ENCODE measurements at places on chromosomes 2 and 18.

- no peak for DNase-seq
These were observed 12.1 kb upstream of the NOSTRIN start for GRCh38 chr2:168790226-168790902.

GRCh38 chr18:72878143-72878542 is 10.4 kb upstream of the NETO1 start:
- no peak for DNase-seq

GRCh38 chr2:151161821-151162551 is 99.7 kb downstream of the RBM43 start:
- DNase-seq, result no peak

DNA sequence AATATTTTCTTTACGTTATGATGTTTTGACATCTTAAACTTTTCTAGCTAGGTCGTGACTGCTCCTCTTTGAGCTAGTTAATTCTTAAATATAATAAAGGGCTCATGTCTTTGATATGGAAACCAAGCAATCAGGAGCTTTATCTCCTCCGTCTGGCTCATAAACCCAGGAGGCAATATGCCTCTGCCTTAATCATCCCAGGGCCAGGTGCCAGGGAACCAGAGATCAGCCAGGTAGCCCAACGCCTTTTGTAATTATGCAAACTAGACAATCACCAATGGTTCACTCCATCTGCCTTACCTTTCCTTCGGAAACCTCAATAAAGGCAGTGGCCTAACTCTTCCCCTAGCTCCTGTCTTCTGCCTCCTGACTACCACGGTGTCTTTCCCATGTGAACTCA is 213.7 kb downstream of the KCNJ3 start:
- DNase-seq, result no peak

DNA sequence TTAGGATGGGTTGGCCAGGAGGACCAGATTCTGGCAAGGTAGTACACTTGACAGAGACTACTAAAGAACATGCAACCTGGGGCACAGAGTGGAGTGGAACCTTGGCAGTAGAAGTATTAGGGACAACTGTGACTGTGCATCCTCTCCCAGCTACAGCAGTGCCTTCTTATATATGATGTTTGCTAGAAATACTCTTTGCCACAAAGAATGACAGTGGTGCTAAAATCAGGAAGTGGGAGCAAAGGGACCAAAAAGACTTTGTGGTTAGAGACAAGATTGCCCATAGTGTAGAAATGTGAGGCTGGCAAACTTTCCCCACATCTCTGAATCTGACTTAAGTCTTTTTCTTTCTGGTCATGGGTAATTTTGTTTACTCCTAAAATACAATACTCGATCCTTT is 9.4 kb upstream of the SLC38A11 start:
- no peak for DNase-seq

- DNase-seq, result peak; percentile 56
These were observed 172 bp downstream of the PRKD3 start for GRCh38 chr2:37324536-37324785.

DNA sequence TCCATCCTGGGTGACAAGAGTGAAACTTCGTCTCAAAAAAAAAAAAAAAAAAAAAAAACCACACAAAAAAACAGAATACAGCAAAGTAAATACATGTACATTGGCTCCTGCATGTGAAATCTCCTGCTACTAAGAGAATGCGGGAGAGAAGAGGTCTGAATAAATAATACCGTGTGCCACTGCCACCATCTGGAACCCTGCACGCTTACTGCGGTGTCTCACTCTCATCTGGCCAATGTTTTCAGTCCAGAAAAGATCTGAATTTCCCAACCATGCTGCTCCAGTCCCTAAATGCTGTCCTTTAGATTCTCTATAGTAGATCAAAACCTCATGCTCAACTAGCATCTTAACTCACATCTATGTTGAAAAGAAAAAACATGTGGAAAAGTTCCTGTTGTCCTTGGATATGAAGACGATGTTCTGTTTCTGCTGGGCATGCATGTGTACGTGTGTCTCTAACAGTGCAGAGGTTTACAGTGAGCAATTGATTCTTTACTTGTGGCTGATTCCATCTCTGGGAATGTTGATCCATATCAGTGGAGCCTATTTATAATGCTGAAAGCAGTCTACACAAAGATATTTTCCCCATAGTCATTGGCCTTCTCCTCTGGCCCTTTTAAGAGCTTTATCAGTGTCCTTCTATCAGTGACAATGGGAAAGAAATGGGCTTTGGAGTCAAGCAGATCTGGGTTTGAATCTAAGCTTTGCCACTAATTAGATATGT is 11.9 kb downstream of the STON1 start:
- no peak for DNase-seq

- no peak for DNase-seq
These were observed 480.4 kb upstream of the TRIB2 start for GRCh38 chr2:12236136-12236844.

GRCh38 chr2:42009657-42010580 is 37.9 kb upstream of the PKDCC start:
- no peak for DNase-seq

DNA sequence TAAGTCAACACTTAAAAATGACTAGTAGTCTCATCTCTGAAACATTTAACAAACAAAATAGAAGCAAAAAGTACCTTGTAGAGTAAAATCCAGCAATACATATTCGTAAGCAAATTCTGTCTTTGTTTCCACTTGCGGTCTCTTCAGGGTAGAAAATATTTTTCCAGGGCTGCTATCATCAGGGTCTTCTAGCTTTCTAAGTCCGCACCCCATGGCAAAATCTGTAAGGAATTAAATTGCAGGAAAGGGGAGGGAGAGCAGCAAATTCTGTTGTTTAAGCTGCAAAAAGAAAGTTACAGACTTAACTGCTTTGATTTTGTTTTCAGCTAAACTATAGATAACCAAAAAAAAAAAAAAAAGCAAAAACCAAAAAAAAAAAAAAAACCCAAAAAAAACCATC is at the start of gene RFTN2:
Gene RFTN2, minus strand, starts transcription at position 342 of the 400 bp plus-strand sequence. Its CDS starts 129 bp downstream, at position 213.
- no peak for DNase-seq
